ENCODE measurements at places on chromosomes 2 and 18.

DNA sequence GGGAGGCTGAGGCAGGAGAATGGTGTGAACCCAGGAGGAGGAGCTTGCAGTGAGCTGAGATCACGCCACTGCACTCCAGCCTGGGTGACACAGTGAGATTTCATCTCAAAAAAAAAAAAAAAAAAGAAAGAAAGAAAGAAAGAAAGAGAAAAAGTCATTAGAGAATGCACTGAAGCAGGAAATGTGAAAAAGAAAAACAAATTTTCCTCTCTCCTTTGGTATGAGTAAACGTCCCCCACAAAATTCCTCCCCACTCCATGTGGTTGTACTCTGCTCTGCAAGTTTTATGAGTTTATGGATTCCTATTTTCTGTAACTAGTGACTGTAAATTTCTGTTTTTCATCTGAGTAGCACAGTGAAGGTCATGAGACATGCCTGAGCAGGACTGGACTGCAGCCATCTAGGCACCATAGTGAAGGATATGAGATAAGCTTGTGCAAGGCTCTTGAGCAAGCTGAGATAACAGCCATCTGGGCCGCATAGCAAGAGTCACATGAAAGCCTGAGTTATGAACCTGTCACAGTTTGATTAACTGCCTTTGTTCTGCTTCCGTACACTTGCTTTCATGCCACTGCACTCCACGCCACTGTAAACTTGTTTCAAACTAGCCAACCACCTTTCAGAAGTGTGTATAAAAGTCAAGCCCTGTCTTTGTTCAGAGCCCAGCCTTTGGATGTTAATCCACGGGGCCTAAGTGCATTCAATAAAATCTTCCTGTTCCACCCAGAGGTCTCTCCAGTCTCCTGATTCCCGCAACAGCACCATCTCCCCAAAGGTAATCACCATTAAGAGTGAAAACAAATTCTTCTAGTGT is 50.2 kb downstream of the SKA1 start:
- no peak for DNase-seq

GRCh38 chr2:44071454-44072046 is 75.8 kb upstream of the LRPPRC start:
- no peak for DNase-seq

GRCh38 chr18:79604913-79605880 is 74.4 kb upstream of the CTDP1 start:
- DNase-seq = no peak

GRCh38 chr18:66647671-66648070 is 43.8 kb upstream of the CDH19 start:
- no peak for DNase-seq

DNA sequence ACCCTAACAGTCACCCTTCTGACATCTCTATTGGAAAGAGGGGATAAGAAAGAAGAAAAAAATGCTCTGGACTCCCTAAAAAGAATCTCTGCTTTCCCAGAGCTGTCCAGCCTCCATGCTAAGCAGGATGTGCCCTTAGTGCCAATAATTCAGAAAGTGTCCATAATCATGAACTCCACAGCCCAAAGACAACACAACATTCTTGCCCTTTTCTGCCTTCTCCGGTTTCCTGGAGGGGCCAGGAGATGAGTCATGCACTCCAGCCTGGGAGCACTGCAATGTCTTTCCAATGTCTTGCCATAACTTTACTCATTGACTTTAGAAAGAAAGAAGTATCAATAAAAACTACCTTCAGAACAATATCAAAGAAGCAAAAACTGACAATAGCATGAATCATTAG is 44.0 kb downstream of the KLF7 start:
- no peak for DNase-seq

DNA sequence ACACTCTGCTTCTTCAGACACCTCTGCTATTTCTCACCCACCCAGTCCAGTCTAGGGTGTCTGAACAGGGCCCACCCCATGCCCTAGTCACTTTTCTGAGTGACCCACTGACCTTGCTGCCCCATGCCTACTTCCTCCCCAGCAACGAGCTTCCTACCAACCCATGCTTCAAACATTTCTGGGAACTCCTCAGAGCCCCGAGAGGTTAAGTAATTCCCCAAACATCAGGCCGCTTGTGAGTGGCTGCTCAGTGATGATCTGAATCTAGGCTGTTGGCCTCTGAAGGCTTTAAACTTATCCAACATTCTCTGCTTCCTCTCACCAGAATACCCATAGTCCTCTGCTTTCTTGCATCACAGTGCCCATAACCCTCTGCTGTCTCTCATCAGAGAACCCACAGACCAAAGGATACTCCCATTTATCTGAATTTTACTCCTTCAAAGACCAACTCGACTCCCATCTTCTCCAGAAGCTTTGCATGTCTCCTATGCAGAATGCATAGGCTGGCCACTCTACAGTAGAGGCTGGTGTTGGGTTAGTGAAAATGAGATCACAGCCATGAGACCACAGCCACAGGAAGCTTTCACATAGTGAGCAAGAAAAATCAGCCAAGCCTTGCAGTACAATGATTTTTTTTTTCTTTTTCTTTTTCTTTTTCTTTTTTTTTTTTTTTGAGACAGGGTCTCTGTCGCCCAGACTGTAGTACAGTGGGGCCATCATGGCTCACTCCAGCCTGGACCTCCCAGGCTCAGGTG is 309.5 kb upstream of the LYPD1 start:
- DNase-seq = peak; percentile 6

DNA sequence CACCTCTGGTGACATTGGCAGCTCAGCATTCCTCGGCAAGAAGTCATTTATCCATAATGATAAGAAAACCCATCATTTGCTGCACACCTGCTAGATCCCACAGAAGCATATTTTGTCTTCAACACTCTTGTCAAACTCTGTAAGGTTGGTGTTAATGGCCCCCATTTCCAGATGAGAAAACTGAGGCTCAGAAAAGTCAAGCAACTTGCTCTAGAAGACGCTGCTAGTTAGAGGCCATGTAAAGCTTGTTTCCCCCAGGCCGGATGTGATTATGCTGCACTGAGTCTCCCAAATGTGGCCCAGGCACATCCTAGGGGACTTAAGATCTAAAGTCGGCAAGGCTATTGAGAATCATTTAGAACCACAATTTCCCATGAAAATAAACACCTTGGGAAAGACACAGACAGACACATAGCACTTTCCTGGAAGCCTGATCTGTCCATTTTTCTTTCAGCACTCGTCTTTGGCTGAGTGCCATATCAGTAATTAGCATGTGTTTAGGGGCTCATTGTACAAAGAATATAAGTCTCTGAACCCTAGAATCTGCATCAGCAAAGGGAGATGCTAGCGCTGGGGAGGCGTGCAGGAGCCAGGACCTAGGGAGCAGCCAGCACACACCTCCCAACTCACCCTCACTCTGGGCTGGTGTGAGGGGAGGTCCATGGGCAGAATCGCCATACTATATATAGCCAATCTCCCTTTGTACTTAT is 39.3 kb downstream of the C1QL2 start:
- no peak for DNase-seq

DNA sequence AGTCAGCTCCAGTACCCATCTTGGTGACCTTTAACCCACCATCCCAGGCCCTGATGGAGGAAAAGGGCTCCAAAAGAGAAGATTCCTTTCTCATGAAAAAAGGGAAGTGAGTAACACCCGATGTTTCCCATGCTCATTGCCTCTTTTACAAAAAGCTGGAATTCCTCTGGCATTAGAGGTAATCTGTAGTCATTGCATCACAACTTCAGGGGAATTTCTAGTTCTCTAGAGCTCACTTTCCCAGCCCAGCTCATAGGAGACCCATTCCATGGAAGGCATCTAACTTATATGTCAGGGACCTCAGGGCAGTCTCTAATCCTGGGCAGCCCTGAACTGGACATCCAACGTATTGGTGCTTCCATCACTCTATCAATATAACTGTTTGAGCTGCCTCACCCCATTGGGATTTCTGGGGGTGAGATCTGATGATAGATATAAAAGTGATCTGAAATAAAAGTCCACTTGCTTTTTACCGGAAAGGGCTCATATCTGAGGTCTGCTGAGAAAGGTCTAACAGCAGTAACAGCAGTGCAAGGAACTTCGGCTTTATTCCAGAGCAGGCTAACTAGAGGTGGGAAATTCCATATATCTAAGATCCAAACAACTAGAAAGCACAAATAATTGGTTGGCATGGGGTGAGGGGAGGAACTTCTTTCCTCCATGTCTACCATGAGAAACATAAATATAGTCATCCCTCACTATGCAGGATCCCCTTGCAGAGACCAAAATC is 106.1 kb downstream of the ETAA1 start:
- no peak for DNase-seq

DNA sequence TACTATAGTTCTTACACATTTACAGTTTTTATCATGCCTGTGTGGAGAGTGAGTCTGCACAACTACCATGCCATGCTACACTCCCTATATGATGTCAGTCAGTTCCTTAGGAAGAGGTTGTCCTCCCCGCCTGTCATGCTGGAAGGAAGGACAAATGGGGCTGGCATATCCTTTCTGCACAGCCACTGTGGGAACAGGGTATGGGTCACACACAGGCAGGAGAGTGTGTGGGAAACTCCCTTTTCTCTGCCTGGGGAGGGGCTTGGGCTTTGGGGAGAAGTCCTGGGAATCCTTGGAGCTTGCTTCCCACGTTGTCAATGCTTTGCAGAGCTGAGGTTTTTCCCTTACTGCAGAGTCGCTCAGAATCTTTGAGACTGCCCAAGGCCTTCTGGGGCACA is 232.1 kb downstream of the PRKCE start:
- no peak for DNase-seq

DNA sequence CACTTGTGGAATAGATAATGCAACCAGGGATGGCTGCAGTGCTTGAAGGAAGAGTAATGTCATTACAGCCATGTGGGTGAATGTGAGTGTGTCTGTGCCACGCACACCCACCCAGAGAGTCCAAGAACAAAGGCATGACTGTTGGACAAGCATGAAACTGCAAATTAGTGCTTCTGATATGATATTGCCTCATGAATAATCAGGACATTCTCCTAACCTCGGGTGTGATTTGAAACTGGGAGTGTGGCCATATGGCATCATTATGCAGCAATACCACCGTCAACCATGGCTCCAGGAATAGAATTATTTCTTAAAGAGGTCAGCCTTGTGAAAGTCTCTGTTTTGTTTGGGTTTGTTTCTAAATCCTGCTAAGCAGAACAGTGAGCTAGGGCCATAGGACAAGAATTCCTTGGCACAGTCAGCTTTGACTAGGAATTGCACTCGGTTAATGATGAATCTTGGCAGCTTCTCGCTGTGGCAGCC is 678.0 kb upstream of the RAB6C start:
- no peak for DNase-seq

DNA sequence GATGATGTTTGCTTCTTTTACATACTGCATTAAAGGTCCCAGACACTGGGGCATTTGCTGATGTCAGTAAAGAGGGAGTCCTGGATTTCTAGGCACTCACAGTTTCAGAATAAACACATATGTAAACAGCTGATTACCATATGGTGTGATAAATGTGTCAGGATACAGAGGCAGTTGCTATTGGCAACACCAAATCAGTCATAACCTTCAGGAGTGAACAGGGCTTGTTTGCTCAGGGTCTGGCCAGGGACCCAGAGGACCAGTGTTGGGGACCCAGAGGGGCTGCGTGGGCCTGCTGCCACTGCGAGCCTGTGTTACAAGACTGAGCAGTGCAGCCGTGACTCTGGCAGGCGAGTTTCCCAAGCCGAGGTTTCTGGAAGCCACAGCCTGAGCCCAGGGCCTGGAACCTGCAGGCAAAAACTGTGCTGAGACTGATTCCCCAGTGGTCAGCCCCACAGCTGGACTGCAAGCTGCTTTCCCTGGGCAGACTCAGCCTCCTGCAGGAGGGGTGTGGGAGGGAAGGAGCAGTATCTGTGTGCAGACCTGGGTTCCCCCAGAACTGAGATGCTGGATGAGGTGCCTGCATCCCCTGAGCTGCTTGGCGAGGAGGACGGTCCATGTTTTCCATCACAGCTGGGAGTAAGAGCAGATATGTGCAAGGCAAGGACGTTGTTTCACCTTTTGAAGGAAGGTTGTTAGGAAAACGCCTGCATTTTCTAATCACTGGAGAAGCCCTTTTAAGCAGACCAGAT is 23.6 kb downstream of the ASAP2 start:
- no peak for DNase-seq

DNA sequence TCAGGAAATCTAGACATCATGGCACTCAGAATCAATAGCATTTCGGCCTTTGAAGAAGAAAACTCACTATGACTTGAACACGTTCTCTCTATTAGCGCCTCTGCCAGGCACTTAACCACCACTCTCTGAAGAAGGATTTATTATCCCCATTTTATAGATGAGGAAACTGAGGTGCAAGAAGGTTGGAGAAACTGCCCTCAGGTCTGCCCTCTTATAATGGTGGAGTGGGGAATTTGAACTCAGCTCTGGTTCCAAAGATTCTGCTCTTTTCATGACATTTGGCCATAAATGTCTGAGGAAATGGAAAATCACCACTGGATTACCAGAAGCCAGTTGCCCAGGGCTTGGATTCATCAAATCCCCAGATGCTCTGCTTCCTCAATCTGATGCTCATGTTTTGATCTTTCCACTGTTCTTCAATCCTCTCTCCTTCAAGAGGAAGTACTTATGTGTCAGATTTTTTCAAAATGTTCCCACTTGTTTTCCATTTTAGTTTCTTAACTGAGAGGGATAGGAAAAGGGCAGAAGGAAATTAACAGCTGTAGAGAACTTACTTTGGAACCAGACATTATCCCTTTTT is 68.1 kb downstream of the ANTXR1 start:
- no peak for DNase-seq

DNA sequence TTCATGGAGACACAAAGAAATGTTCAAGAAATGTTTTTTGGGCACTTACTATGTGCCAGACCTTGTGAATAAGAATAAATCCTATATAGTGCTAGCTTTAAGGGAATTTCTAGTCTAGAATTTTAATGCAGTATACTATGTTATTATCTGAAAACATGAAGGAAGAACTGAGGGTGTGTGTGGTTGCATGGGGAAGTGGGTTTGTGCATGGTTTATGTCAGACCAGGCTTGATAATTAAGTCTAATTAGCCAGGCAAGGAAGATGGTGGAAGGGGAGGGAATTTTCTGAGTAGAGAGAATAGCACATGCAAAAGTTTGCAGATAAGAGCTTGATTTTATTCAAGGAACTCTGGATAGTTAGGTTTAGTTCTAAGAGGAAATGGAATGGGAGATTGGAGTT is 6.5 kb downstream of the RBBP8 start:
- DNase-seq = no peak

- no peak for DNase-seq
These were observed 7.7 kb downstream of the MGAT5 start for GRCh38 chr2:134261398-134262131.

DNA sequence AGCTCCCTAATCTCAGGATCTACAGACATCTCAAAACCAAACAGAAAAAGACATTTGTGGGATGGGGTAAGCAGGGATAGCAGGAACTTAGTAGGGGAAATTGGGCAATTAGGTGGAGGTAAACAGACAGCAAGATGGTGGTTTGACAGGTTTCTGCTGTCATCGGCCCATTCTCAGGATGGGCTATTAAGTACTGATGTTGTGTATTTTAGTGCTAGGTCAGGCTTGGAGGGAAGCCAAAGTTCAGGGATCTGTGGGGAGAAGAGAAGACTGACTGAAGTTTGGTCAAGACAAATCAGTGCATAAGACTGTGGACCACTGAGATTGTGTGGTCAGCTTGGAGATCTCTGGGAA is 96.8 kb upstream of the THUMPD2 start:
- no peak for DNase-seq

GRCh38 chr18:9927392-9928063 is 13.7 kb downstream of the VAPA start:
- DNase-seq = no peak

Measured in GM06990 (cell line).